ENCODE measurements at places on chromosomes 3 and 15.

DNA sequence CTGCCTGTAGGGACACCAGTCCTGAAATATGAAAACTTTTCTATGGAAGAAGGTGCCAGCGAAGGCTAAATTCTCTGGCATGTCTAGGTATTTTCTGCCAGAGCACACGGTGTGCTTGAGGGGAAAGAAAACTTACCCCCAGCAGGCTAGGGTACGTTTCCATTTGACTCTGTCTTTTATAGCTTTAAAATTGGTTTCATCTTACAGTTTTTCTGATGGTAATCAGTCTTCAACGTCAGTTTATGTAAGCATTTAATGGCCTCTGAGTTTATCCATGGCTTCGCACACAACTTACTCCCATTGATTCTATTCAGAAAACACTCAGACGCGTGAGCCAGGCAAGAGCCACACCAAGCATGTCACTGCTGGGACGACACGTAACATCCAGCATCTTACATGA, 249.7 kb downstream of the ADAMTS17 start:
- DNase-seq, result no peak

- no peak for DNase-seq
Measured at GRCh38 chr3:102525624-102526023, 90.8 kb downstream of the ZPLD1 start.

DNA sequence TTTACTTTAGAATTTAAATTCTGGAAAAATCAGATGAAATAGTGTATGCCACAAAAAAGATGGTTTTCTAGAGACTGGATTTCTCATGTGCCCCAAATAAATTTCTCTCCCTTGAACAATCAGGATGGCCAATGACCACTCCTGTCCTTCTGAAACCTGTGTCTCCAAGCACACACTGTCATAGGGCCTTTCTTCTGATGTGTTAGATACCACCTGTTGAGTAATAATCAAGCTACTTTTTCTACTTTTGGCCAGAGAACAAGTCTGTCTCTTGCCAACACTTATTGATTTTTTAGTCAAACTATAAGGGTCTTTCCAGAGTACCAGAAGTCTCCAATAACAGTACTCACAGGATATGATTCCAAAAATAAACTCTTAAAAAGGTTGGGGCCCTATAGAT, 16.1 kb upstream of the TFG start:
- no peak for DNase-seq

DNA sequence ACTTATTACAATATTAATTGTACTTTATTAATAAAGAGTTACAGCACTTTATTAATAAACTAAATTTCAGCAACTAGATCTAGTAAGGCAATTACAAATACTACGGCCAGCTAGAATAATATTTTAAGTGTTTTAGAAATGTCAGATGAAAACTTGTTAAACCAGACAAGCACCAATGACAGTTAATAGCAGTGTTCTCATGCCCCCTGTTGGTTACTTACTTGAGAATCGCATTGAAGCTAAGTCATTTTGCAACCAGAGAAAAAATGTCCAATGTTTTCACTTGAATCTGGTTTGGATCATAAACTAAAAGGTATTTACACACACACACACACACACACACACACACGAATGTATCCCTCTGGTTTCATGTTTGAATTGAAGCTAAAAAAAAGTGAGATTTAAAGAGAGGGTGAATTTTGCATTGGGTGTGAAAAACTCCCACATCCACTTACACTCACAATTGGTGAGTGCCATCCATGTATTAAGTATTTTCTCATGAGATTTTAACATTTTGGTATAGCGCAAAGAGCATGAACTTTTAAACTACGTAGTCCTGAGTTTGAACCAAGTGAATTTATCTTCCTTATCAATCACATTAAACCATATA, 347.7 kb downstream of the ZBBX start:
- DNase-seq, result peak; percentile 26

DNA sequence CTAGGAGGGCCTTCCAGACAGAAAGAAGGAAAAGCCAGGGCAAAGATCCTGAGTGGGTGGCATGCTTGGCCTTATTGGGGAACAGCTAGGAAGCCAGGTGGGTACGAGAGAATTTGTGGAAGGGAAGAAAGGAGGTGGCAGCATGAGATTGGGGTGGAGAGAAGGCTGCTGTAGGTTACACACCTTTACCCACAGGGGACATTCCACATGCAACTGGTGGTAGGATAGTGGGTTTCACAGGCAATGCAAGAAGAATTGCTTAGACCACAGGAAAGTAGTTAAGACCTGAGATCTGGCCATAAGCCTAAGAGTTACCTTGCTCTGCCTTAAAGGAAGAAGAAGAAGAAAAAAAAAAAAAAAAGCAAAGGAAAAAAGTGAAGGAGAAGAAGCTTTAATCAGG, 19.8 kb downstream of the ANP32A start:
- DNase-seq, result no peak

GRCh38 chr3:176920766-176921160, 276.5 kb downstream of the TBL1XR1 start:
- no peak for DNase-seq

DNA sequence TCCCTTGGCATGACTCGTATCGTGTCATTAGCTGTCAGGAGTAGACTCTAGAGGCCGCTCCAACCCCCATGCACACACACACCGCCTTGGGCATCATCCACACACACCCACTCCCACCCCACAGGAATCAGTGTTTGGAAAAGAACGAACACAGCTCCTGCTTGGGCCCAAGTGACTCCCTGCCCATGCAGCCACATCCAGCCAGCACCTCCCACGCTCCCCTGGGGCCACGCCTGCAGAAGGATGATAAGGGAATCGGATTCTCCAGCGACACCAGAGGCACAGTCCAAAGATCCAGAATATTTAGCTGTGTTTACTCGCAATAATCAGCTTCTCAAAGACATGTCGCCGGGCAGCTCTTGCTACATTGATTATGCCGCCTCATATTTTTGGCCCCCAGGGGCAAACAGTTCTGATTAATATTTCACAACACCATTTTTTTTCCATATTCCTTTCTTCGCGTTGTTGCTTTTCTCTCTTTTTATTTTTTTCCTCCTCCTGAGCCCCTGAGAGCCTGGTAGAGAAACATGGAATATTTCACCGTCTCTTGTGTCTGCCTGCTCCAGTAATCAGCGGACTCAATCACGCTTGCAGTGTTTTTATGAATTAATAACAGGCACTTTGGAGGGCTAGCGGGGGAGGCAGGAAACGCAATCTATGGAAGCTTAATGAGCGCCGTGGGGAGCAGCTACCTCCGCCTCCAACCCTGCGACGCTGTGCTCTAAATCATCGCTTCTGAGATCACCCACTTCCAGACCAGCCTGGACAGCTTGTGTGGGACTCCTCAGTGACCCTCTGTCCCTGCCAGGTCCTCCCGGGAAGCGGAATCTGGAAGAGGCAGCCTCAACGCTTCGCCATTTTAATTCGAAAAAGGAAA, 221.4 kb downstream of the TLE3 start:
- no peak for DNase-seq

GRCh38 chr15:77644543-77645247, 12.0 kb upstream of the LINGO1 start:
- no peak for DNase-seq

DNA sequence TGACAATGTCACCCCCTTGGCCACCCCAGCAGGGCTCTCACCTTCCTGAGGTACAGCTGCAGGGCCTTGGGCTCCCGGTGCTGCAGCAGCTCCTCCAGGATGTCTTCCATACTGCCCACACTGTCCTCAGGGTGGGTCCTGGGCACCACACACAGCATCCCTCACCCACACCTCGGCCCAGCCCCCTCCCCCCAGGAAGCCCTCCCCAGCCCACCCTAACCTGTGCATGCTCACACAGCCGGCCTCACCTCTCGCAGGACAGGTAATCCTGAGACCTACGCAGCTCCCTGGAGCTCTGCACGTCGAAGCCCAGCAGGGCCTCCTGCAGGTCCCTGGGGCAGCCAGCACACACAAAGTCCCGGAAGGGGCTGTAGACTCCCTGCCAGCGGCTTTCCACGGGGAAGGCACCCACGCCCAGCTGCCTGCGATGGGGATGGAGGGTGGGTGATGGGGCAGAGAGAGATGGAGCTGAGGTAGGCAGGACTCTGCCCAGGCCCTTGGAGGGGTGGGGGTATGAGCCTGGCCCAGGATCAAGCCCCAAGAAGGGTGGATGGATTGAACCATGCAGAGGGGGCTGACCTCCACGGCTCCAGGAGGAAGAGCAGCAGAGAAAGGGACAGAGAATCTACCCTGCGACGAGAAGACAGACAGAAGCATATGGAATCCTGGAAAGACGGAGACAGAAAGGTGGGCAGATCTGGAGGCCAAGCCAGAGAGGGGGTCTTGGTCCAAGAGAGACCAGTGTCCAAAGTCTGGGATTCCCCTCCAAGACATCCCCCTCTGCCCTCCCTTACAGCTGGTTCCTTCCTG, 16.7 kb downstream of the ALS2CL start:
- DNase-seq, result no peak

DNA sequence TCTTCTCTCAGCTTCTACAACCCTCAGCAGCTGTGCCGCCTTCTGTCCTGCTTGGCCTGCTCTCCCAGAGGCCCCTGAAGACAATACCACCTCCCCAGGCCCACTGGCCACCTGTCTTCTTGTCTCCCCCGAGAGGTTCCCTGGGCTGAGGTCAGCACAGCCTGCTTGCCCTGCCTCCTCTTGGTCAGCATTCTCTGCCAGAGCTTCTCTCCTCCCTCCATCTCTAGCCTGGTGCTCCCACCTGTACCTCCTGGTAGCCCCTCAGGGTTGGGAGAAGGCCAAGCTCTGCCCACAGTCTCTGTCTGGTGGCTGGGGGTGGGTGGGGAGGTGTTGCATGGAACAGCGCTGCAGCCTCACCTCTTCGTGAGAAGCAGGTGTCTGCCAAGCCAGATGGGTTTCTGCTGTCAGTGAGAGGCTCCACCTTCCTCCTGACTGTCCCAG, 5.6 kb upstream of the ISLR start:
- DNase-seq, result no peak

GRCh38 chr3:175988401-175988800, 1129.3 kb downstream of the NAALADL2 start:
- DNase-seq, result no peak

GRCh38 chr3:128969993-128970739, 23.7 kb downstream of the CFAP92 start:
- peak; percentile 73 for DNase-seq
